NCI-H2081 treated with DMSO at 0.1 percent for 48 hours (cell line): ENCODE measurements at places on chromosomes 13 and 19.

DNA sequence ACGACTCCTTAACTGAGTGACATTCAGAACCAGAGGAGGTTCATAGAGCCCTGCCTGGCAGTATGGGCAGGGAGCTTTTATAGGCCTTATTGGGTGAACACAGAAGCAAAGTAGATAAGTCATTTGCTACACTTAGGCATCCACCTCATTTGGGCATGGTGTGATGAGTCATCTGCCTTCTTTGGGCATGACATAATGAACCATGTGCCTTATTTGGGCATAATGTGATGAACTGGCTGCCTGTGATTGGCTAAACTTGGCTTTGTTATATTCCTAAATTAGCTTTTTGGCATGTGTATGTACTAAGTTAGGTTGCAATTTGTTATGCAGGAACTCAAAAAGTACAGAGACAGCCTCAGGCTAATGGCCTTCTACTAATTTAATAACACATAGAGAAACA lies 2210.2 kb upstream of the PCDH20 start:
- no peak for DNase-seq

GRCh38 chr19:55308281-55308680 lies 16.9 kb downstream of the TMEM150B start:
- no peak for DNase-seq

DNA sequence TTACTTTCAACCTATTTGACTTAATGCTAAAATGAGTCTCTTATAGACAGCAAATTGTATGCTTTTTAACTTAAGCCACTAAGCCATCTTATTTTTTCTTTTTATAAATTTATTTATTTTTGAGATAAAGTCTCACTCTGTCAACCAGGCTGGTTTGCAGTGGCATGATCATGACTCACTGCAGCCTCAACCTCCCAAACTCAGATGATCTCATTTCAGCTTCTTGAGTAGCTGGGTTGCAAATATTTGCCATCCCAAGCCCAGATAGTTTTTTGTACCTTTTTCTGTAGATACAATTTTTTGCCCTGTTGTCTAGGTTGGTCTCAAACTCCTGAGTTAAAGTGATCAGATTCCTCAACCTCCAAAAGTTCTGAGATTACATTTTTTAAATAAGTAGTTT lies 27.1 kb downstream of the ZNF714 start:
- no peak for DNase-seq

DNA sequence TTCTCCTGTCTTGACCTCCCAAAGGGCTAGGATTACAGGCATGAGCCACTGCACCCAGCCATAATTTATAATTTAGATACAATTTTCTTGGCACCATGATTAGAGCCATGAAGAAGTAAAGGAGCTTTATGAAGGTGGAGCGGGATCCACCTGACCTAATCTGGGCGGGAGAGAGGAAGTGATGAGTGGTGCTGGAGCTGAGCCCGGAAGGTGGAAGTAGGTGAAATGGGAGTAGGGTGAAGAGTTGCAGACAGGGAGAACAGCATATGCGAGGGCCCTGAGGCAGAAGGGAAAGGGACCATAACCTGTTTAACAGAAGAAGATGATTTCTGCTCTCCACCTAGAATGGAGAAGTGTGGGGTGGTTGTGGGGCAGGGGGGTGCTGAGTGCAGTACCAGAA lies 4.2 kb downstream of the BLOC1S3 start:
- no peak for DNase-seq
